ENCODE measurements at places on chromosomes 5 and 9. TPM values are rescaled to one million over a fixed set of nuclear protein-coding genes. Genes with fewer than 3 reads are reported as not detected.

Gene SLC22A5
- 5.3 TPM for total RNA-seq

Gene FBXO10
- total RNA-seq = 11.8 TPM

Gene JAKMIP2
- not detected for total RNA-seq

Gene MZB1
- 0.19 TPM for total RNA-seq

Gene HRCT1
- total RNA-seq = 4.6 TPM

Gene LCN9
- total RNA-seq = not detected

Gene PRLR
- total RNA-seq = not detected

Gene C7
- 0.67 TPM for total RNA-seq
